H1 (cell line): ENCODE measurements at places on chromosomes 3 and 15. TPM values are rescaled to one million over a fixed set of nuclear protein-coding genes. Genes with fewer than 3 reads are reported as not detected.

The DOCK3 gene
- polyA plus RNA-seq, result 2.7 and 3.6 TPM in 2 replicates

The LTF gene
- 0.23 and 0.36 TPM in 2 replicates for polyA plus RNA-seq

The LSMEM2 gene
- 0.68 and 0.94 TPM in 2 replicates for polyA plus RNA-seq

The CD276 gene
- polyA plus RNA-seq, result 158 and 190 TPM in 2 replicates
